ENCODE measurements at places on chromosomes 11 and 22. TPM values are rescaled to one million over a fixed set of nuclear protein-coding genes. Genes with fewer than 3 reads are reported as not detected.

SUSD2 gene
- 2.3 TPM for total RNA-seq

DNA sequence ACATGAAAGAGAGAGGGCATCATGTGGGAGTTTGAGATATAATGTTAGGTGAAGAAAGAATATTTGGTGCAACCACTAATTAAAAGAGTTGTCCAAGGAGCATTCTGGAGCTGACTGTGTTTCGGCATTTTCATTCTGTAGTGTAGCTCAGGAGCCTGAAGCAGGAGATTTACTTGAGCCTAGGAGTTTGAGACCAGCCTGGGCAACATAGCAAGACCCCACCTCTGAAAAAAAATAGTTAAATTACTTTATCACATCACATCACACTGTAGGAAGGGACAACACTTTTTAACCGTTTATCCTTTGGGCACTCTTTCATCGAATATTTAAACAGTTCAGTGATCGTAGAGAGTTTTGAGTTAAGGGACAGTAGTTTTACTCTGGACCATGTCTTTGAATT lies 50.3 kb upstream of the SLC25A18 start:
- no peak overlapping the region for H3K27ac ChIP-seq
- H3K4me1 ChIP-seq, result no peaks in the 10 kb centered on the region
- H3K4me3 ChIP-seq, result no peak overlapping the region

- H3K4me1 ChIP-seq, result no peaks in the 10 kb centered on the region
- no peaks in the 10 kb centered on the region for H3K27me3 ChIP-seq
- DNase-seq, result no peak
These were observed 10.3 kb downstream of the YAP1 start for GRCh38 chr11:102120437-102120973.

DNA sequence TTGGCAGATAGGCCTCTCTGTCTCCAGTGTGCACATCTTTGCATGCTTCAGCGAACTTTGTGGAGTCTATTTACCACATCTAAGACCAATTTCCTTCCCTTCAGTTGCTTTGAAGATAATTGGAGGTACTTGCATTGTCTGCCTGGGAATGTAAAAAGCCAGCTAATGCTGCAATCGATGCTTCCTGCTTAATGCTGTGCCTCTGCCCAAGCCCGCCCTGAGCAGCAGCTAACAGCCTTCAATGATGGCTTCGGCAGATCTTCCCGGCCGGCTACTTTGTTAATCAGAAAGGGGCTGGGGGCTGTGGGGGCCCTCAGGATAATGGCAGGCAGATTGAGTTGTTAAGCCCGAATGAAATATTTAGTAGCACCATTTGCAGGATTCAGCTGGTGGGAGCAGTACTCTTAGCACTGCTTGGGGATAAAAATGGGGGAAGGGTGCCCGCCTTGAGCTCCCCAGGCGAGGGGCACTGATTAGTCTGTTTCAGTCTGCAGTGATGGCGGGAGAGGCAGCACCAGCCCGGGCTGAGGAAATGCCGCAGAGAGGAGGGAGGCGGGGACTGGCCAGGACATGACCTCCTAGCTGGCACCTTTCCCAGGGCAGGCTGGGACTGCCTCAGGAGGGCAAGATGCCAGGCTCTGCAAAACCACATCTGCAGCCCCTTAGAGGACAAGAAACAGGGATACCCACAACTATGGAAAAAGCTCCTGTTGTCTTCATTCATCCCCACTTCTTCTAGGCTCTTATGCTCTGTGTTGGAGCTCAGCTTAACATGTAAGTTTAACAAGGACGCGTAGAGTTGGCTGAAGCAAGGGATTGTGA lies 460.0 kb downstream of the BUD13 start:
- no peaks in the 10 kb centered on the region for H3K4me1 ChIP-seq
- DNase-seq, result peak; percentile 63
- no peak overlapping the region for H3K4me3 ChIP-seq

MS4A6E gene
- total RNA-seq, result not detected

EMID1 gene
- 12.0 TPM for total RNA-seq

GRCh38 chr11:97289823-97290222 lies 900.0 kb downstream of the JRKL start:
- no peak overlapping the region for H3K4me3 ChIP-seq
- no peaks in the 10 kb centered on the region for H3K36me3 ChIP-seq
- H3K27ac ChIP-seq, result no peak overlapping the region
- DNase-seq, result no peak

- H3K4me1 ChIP-seq, result peaks cover 4% of the 10 kb centered on the region
- H3K27ac ChIP-seq, result peak overlapping the region; percentile 79
- H3K36me3 ChIP-seq, result no peaks in the 10 kb centered on the region
- H3K4me3 ChIP-seq, result peak overlapping the region; percentile 42
These were observed 836 bp downstream of the SPON1 start for GRCh38 chr11:13963169-13963948.

SLC22A6 gene
- total RNA-seq, result not detected

DNA sequence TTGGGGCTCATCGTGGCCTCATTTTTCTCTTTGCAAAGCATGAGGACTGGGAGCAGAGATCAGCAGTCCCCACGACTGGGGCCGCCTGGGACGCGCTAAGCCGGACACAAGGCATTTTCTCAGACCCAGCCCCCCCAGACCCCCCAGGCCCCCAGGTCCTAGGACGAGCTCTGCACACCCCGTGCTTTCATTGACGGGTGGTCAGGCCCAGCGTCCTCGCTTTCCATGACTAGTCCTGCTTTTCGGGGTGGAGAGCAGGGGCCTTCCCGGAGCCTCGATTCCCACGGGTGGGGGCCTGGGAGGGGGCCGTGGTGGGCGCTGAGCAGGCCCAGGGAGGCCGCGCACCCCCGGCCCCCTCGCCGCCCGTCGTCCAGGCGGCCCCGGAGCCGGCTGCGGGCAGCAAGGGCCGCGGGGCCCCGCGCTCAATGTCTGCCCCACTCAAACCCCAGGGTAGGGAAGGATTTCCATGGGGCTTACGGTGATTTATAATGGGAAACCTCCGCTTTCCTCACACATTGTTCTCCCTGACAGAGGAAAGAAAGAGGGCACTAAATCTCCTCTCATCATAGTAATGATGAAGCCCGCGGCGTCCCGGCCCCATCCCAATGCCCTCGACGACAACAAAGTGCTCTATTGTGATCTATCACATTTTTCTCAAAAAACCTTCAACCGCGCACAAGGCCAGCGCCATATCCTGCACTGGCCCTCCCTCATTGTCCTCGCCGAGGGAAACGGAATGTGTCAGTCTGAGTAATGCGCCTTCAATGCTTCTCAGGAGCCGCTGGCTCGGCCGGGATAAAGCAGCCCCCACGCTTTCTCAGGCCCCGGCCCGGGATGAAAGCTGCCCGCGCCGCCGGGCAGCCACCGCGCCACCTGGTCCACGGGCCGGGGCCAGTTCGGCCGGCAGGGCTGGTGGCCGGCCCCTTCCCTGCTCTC lies 10.4 kb upstream of the LINC01488 start:
- no peak overlapping the region for H3K27ac ChIP-seq
- H3K4me1 ChIP-seq, result peaks cover 6% of the 10 kb centered on the region
- H3K36me3 ChIP-seq, result no peaks in the 10 kb centered on the region
- no peak overlapping the region for H3K4me3 ChIP-seq
- no peaks in the 10 kb centered on the region for H3K27me3 ChIP-seq

DNA sequence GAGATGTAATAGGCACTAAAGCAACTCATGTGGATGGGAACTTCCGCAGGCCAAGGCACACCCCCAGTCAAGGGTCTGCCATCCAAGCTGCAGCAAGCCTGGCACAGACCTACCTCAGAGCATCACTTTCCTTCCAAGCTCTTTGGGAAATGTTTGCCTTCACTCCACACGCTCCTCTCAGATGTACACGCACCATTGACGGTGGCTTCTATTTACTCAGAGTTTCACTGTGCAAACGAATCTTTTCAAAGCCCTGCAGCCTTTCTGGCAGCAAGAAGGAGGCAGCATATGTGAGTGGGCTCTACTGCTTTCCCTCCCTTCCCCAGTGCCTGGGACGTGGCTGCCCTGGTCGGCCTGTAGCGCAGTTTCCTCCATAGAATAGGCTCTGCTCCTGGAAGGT lies 60.9 kb upstream of the USP47 start:
- H3K36me3 ChIP-seq, result no peaks in the 10 kb centered on the region
- H3K4me1 ChIP-seq, result no peaks in the 10 kb centered on the region
- DNase-seq, result no peak
- H3K27me3 ChIP-seq, result no peaks in the 10 kb centered on the region
- no peak overlapping the region for H3K27ac ChIP-seq
- H3K4me3 ChIP-seq, result no peak overlapping the region

GRCh38 chr22:25930083-25930482 lies 188.1 kb downstream of the MYO18B start:
- H3K4me1 ChIP-seq, result no peaks in the 10 kb centered on the region
- H3K27me3 ChIP-seq, result no peaks in the 10 kb centered on the region
- no peak for DNase-seq
- no peak overlapping the region for H3K27ac ChIP-seq

- no peaks in the 10 kb centered on the region for H3K27me3 ChIP-seq
- H3K27ac ChIP-seq, result peak overlapping the region; percentile 76
- H3K36me3 ChIP-seq, result no peaks in the 10 kb centered on the region
- DNase-seq, result peak; percentile 78
- H3K4me3 ChIP-seq, result no peak overlapping the region
- H3K4me1 ChIP-seq, result peaks cover 23% of the 10 kb centered on the region
These were observed 29.5 kb downstream of the DKK3 start for GRCh38 chr11:11978792-11979487.

SLC22A9 gene
- total RNA-seq, result not detected

DNA sequence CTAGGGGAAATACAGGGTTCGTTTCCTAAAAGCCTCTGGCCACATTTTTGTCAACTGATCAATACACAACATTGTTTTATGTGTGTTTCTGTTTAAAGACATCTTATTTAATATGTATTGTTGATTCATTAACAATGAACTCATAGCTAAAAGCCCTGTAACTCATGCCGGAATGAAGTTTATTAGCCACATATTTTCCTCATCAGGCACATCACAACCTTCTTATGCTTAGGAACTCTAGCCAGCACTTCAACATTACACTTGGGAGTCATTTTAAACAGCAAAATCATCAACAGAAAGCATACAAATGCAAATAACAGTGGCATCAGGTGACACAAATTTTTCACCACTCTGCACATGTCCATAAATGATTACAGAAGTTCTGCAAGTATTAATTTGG lies 15.1 kb upstream of the BLID start:
- no peak overlapping the region for H3K4me3 ChIP-seq
- H3K4me1 ChIP-seq, result no peaks in the 10 kb centered on the region
- H3K27ac ChIP-seq, result no peak overlapping the region
- no peak for DNase-seq

OR51B5 gene
- 2.9 TPM for total RNA-seq

TRIM66 gene
- total RNA-seq, result 8.0 TPM

DNA sequence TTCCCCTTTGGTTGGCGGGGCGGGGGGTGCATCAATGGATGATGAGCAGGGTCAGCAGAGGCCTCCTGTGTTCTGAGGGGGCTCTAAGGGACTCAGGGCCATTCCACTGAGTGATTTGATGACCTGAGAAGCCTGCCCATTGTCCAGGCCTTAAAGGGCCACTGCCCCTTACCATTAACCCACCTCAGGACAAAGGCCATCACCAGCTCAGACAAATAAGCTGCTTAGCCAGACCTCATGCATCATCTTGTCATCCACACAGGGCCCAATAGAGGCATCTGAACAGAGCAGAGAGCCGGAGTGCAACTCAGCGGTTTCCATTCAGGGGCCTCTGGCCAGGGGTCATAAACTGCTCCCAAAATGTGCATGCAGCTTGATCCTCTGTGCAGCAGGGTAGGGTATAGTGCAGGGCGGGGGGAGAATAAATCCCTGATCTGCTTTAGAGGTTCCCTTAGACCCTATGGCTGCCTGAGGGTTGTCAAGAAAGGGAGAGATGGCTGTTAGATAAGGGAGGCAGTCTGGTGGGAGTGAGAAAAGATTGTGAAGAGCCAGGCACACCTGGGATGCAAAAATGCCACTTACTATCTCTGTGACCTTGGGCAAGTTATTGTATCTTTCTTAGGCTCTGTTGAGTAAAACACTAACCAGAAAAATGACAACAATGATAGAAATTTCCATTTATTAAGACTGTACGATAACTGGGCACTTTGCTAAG lies 375.5 kb upstream of the NARS2 start:
- H3K4me1 ChIP-seq, result peaks cover 4% of the 10 kb centered on the region
- no peaks in the 10 kb centered on the region for H3K36me3 ChIP-seq
- H3K4me3 ChIP-seq, result no peak overlapping the region
- H3K27ac ChIP-seq, result no peak overlapping the region
- DNase-seq, result no peak
- H3K27me3 ChIP-seq, result no peaks in the 10 kb centered on the region

DNA sequence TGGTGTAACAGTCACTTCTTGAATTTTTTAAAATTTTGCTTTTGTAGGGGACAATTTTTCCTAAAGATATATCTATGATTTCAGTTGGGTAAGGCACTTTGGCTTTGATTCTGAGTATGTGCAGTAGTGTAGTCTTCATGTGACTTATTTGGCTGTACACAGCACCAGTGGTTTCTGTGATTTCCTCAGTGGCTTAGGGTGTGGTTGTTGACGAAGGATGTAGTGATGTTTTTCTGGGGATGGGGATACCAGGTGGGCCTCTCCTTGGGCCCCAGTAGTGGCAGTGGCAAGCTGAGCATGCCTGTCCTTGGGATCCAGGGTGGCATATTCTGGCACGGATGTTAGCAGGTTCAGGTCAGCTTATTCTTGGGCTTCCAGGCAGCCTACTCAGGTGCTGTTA lies 364.9 kb upstream of the CADM1 start:
- no peaks in the 10 kb centered on the region for H3K27me3 ChIP-seq
- no peak overlapping the region for H3K4me3 ChIP-seq
- H3K36me3 ChIP-seq, result no peaks in the 10 kb centered on the region
- DNase-seq, result no peak
- no peak overlapping the region for H3K27ac ChIP-seq
- H3K4me1 ChIP-seq, result no peaks in the 10 kb centered on the region

GRCh38 chr11:110077831-110078325 lies 15.3 kb upstream of the ZC3H12C start:
- H3K27me3 ChIP-seq, result no peaks in the 10 kb centered on the region
- H3K4me1 ChIP-seq, result no peaks in the 10 kb centered on the region
- no peak overlapping the region for H3K27ac ChIP-seq
- H3K4me3 ChIP-seq, result no peak overlapping the region
- no peak for DNase-seq

DERL3 gene
- total RNA-seq, result 1.2 TPM
